ENCODE measurements at places on chromosomes 1 and 21. TPM values are rescaled to one million over a fixed set of nuclear protein-coding genes. Genes with fewer than 3 reads are reported as not detected.

- peak; percentile 69 for DNase-seq
- no peaks in the 10 kb centered on the region for H3K36me3 ChIP-seq
- H3K4me1 ChIP-seq = peaks cover 19% of the 10 kb centered on the region
These were observed 120.6 kb downstream of the SPSB1 start for GRCh38 chr1:9413071-9413876.

DNA sequence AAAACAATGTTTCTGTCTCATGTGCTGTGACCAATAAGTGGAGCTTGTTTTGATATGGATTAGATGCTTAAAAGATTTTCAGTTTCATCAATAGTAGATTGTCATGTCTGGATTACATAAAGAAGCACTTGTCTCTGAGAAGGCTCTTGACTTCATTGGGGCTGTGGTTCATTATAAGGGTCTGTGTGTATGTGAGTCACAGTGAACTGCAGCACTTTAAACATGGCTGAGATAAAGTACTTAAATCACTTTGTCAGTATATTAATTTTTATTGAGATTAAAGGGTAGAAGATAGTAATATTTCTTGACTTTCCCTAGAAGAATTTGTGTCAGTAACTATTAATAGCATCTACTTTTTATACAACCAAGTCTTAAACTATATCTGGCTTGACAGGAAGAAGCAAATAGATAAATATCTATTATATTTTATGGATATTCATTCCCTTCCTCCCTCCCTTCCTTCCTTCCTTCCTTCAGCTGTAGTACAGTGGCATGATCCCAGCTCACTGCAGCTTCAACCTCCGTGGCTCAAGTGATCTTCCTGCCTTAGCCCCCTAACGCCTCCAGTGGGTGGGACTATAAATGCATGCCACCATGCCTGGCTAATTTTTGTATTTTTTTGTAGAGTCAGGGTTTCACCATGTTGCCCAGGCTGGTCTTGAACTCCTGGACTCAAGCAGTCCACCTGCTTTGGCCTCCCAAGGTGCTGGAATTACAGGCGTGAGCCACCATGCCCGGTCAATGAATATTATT is 48.8 kb downstream of the ZFYVE9 start:
- DNase-seq = no peak
- peaks cover 12% of the 10 kb centered on the region for H3K4me1 ChIP-seq
- H3K27me3 ChIP-seq = no peaks in the 10 kb centered on the region
- no peak overlapping the region for H3K27ac ChIP-seq
- H3K4me3 ChIP-seq = no peak overlapping the region

DNA sequence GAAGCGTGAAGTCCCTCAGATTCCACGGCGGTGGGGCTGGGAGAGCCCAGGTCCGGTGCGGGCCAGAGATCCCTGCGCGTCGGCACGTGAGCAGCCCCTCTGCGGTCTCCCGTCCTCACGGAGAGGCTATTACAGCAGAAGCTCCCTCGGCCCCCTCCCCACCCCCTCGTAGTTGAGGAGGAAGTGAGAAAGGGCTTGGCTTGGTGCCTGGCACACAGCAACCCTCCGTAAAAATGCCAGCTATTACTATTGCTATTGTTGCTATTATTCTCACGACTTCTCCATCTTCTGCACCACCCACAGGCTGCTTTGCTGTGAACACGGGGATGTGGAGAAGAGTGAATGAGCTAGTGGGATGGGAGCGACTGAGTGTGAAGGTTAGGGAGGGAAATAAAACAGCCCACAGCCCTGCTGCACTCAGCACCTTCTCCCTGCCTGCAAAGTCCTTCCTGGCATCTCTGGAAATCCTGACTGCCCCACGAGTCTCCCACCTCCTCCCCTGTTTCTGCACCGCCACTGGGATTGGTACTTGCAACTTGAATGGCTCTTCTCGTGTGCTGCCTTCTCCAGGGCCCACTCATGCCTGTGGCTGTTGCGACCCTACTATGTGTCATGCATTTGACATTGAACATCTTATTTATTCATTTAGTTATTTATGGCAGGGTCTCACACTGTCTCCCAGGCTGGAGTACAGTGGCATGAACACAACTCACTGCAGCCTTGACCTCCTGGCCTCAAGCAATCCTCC is 26.6 kb downstream of the ZBTB18 start:
- no peaks in the 10 kb centered on the region for H3K36me3 ChIP-seq
- H3K4me1 ChIP-seq = no peaks in the 10 kb centered on the region
- DNase-seq = no peak
- no peak overlapping the region for H3K27ac ChIP-seq
- no peaks in the 10 kb centered on the region for H3K27me3 ChIP-seq
- H3K4me3 ChIP-seq = no peak overlapping the region

GRCh38 chr1:14693949-14694348 is 95.5 kb downstream of the KAZN start:
- H3K4me3 ChIP-seq = no peak overlapping the region
- no peaks in the 10 kb centered on the region for H3K4me1 ChIP-seq
- H3K27me3 ChIP-seq = peaks cover 6% of the 10 kb centered on the region
- no peak overlapping the region for H3K27ac ChIP-seq
- no peak for DNase-seq
- H3K36me3 ChIP-seq = no peaks in the 10 kb centered on the region

GRCh38 chr1:76951153-76951552 is 83.9 kb downstream of the ST6GALNAC5 start:
- H3K4me1 ChIP-seq = no peaks in the 10 kb centered on the region
- no peak overlapping the region for H3K4me3 ChIP-seq
- H3K36me3 ChIP-seq = no peaks in the 10 kb centered on the region
- no peaks in the 10 kb centered on the region for H3K27me3 ChIP-seq
- DNase-seq = no peak
- no peak overlapping the region for H3K27ac ChIP-seq

DNA sequence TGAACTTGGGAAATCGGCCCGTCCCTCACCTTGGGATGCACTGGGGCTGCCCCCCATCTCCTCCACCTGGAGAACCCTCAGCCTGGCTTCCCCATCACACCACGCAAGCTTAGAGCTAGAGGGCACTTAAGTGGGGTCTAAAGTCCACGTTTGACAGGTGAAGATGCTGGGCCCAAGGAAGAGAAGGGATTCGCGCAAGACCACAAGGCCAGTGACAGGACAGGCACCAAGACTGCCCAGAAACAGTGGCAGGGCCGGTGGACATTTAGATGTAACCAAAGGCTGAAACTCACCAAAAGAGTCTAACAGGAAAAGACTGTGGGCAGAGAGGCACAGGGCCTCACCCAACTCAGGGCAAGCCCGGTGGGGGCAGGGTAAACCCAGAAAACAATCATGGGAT is 130.8 kb upstream of the EDN2 start:
- peaks cover 34% of the 10 kb centered on the region for H3K4me1 ChIP-seq
- H3K4me3 ChIP-seq = no peak overlapping the region
- H3K27ac ChIP-seq = no peak overlapping the region
- no peaks in the 10 kb centered on the region for H3K36me3 ChIP-seq
- no peaks in the 10 kb centered on the region for H3K27me3 ChIP-seq

DNA sequence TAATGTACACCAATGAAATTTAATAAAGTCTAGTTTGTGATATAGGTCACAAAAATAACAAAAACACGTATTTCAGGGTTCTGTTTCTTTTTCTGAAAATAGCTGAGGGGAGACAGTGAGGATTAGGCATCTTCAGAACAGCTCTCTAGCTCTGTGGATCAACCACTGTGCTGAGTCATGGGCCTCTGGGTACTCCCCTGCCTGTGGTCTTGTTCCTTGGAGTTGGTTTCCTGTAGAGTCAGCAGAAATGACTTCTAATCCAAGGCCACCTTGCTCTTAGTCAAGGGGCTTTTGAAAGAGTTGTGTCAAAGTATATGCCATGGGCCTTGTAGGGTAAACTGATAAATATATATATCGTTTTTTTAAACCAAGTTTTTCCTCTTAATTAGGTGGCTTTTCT is 141.8 kb upstream of the ZRANB2 start:
- no peaks in the 10 kb centered on the region for H3K36me3 ChIP-seq
- no peak overlapping the region for H3K4me3 ChIP-seq
- no peak overlapping the region for H3K27ac ChIP-seq
- no peaks in the 10 kb centered on the region for H3K27me3 ChIP-seq
- no peaks in the 10 kb centered on the region for H3K4me1 ChIP-seq

DNA sequence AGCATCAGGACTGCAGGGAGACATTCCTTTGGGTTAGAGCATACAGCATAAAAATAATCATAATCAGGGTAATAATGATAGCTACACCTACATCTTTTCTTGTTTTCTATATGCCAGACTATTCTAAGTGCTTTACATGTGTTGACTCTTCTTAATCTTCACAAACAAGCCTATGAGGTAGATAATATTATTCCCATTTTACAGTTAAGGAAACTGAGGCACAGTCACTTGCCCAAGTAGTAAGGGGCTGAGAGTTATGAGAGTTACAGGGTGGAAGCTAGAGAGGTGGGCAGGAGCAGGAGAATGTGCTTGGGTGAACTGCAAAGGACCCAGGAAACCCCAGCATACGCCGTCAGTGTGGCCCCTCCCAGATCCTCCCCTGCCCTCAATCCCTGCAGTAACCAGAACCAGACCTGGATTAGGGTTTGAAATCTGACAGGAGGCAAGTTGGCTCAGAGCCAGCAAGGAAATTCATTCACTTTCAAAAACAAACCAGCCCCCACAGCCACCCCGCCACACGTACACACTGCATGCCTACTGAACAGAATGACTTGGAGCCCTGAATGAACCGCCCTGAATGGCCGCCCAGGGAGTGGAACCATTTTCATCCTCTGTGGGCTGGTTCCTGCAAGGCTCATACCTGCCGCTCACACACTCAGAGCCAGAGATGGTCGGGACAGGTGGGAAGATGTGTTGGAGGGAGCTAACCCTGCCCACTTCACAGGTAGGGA is 126.1 kb downstream of the TRABD2B start:
- peaks cover 4% of the 10 kb centered on the region for H3K4me1 ChIP-seq
- H3K27ac ChIP-seq = no peak overlapping the region
- no peak for DNase-seq
- H3K27me3 ChIP-seq = no peaks in the 10 kb centered on the region

KCNJ15 gene
- 80.1 TPM for total RNA-seq

ZBTB21 gene
- total RNA-seq = 17.8 TPM

LCA5L gene
- 1.8 TPM for total RNA-seq

HSPG2 gene
- total RNA-seq = 393 TPM

KLF17 gene
- total RNA-seq = 0.52 TPM

DHCR24 gene
- 749 TPM for total RNA-seq

EFNA3 gene
- 1.0 TPM for total RNA-seq

DNM3 gene
- total RNA-seq = 15.4 TPM
